ENCODE measurements at places on chromosomes 4 and X.

GRCh38 chr4:16448241-16448840 is 222.1 kb upstream of the TAPT1 start:
- no peak for DNase-seq

DNA sequence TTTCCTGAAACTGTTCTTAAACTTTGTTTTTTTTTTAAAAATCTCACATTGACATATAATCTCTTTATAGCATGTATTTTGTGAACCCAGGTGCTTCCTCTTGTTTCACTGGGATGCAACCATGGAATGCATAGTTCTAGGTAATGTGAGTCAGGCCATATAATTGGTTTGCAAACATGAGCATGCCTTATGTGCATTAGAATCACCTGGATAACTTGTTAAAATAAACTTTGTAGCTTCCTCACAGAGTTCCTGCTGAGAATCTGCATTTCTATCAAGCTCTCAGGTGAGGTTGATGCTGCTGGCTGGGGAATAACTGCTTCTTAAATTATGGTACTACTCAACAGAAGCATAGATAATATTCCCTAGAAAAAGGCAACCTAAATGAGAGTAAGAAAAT is 940.3 kb upstream of the LCORL start:
- DNase-seq = no peak

DNA sequence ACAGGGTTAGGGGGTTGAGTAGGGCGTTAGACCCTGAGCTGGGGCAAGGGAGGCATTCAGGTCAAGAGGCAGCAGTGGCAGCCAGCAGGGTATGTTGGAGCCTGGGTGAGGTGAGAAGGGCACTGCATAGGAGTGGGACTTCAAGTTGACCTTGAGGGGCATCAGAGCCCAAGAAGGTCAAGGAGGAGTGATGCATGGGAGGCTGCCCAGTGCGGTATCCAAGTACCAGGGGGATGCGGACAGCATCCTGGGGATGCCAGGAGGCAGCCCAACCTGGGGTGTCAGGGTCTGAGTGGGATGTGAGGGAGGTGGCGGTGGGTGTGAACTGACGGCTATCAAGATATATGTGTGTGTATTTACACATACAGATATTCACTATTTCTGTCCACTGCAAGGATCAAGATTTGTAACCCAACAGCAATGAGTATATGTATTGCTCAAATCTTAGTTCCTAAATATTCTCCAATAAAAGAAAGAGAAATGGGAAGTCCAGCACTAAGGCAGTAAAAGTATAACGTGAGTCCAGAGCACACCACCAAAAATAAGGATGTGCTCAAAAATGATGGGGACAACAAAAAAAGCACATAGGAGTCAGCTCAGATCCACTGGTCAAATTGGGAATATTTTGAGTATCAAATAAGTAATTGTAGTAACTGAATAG is 9.8 kb upstream of the DCLK2 start:
- peak; percentile 39 for DNase-seq

GRCh38 chr4:132026816-132027215 is 1122.3 kb upstream of the PCDH10 start:
- no peak for DNase-seq

DNA sequence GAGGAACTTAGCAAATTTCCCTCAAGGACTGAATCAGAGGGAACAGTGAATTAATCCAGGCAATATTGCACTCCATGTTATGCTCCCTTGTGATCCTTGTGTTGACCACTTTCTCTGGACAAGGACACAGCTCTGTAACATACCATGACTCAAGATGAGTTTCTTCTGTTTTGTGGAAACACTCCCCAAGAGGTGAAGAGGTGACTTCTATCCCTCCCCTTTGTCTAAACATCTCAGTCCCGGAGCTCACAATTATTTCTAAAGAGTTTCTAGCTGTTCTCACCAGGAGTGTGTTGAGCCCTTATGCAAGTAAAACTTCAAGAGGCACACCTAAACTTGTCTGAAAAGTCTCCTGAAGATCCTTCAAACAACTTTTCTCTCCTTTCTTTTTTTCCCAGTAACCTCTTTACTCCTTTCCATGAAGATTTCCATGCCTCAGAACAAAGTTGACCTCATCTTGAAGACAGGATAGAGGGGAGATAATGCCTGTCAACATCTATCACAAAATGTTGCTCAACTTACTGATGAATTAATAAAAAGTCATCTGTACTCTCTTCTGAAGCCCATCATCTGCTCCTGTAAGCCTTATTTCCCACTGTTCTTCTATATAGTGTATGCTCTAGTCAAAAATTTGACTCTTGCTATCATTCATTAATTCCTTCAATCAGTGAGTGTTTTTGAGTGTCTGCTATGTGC is 429.1 kb downstream of the SPRY1 start:
- no peak for DNase-seq

DNA sequence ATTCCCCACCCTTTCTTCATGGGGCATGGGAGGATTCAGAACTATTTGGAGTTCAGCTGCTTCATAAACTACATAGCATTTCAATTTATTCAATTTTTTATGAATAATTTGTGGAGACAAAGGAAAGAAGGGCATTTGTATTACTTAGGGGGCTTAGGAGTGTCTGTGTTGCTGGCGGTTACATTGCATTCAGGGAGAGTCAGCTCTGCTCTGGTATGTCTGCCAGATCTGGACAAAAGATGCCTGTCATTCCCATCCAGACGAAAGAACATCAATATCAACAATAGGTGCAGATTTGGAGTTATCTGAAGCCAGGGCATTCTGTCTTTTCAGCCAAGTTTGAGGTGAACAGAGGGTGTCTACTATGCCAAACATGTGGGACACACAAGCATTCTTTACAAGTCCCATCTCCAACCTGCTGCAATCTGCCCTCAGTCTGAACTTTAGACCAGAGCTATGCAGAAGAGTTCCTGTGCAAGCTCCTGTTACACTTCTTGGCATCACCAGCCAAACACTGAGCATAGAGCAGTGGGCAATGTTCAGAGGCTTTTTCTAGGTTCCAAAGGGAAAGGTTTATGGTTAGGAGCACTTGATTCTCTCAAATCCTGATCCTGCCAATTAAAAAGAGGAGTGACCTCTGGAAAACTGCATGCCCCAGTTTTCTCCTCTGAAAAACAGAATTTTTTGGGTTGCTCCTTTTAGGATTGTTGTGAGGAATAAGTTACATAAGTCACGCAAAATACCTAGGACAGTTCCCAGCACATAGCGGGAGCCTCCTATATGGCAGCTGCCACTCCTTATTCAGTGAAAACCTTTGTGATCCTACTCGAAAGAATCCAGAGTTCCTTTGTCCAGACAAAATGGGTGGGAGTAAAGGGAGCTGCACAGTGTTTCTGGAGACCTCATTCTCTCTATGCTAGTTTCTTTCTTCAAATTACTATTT is 719.5 kb upstream of the SLIT2 start:
- DNase-seq = no peak

GRCh38 chrX:108811891-108812290 is 75.5 kb upstream of the IRS4 start:
- DNase-seq = no peak

DNA sequence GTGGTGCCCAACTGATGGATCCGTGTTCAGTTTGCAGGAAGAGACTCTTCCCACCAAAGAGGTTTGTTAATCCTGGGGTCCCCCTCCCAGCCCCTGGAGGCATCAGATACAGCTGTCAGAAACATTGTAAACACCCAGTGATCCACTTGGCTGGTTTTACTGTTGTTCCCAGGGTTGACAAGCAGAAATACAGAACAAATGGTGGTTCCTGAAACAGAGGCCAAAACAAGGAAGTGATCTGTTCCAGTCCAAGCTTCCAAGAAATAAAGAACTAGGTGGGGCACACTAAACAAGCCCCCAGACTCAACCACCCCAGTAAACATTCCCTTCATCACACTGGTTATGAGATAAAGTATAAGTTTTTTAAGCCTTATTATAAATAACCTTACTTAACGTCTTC is 1.4 kb downstream of the TMLHE start:
- peak; percentile 10 for DNase-seq

DNA sequence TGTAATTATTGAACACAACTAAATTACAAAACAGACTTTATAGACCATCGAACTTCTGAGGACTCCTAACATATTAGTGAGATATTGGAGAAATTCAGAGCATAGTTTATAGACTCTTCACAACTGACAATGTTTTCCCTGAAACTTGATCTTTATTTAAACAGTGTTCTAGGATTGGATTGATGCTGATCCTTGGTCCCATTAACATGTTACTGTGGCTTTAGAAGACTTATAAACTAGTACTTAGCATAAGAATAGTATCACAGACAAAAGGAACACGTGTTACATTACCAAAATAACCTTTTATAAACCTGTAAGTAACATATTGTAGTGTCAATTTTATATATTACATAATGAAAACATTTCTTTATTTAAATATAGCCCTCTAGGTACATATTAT is 689.6 kb downstream of the CCSER1 start:
- DNase-seq = no peak

DNA sequence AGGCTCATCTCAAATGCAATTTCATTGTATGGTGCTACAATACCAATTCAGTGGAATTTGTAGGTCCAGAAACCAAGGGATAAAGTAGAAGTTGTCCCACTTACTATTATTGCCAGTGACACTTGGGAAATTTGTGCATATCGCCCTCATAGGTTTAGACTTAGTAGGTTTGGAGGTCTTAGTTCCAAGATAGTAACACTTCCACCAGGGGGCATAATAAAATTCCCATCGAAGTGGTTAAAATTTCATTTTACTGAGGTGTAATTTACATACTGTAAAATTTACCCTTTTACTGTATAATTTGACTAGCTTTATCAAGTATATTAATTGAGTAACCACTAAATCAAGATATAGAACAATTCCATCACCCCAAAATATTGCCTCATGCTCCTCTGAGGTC is 174.6 kb downstream of the INPP4B start:
- peak; percentile 3 for DNase-seq

DNA sequence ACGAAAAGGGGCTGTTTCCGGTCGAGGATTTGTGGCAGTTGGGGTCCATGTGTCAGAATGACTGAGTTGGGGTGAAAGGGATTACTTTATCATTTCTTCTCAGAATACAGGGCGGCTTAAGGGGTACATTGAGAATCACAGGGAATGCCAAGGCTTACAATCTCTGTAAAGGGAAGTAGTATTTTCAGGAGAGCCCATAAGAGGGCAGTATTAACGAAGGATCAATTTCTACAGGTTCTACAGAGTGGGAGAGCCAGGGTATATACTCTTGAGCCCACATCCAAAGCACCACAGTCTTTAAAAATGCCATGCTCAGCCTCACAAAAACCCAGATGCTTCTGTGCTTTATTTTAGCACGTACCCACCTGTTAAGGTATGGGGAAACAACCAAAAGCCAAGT is 67.7 kb upstream of the ZXDA start:
- no peak for DNase-seq

DNA sequence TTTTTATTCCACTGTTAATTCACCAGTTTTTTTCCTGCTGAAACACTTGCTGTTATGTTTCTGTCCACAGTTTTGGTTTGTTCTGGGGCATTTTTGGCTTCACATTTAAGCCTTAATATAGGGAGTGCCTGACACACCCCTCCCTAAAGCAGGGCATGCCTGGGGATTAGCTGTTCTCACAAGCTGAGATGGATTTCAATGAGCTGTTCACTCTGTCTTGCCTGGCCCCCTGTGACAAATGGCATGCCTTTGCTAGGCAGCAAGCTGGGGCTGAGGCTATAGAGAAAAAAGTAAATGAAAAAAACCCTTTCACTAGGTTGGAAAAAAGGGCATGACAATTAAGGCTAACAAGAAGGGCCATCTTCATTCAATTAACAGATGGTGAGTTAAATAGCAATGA is 22.4 kb downstream of the LPAR4 start:
- DNase-seq = no peak

- DNase-seq = no peak
These were observed 152.7 kb downstream of the GABRG1 start for GRCh38 chr4:45971108-45971507.

DNA sequence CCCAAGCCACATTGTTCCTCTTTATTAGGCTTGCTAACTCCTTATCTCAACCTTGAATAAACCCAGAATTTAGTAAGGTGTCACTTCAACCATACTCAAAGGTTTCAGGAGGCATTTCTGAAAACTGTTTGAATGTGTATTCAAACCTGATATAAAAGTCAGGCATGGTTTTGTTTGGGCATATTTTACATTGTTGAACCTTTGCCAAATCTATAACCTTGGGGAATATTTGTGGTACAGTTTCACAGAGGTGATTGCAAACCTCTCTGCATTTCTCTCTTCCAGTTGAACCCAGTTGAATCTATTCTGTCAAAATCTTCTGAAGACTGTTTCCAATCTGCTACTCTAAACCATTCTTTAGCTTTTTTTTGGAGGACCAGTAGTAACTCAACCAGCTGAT is 409.0 kb downstream of the TECRL start:
- no peak for DNase-seq

DNA sequence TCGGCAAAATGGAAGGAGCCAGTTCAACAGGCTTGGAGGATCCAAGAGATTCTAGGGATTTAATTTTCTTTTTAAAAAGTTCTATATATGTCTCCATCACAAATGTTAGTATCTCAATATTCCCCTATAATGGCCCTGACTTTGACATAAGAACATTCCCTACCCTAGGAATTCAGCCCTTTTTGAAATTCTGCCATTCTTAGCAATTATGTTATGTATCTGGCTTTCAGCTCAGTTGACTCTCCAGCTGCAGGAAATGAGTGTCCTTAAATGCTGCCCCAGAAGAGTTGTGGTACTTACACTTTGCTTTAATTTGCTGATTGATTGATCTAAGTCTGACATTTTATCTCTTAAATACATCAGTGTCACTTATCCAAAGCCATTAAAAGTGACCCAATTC is 1454.3 kb downstream of the FSTL5 start:
- no peak for DNase-seq

DNA sequence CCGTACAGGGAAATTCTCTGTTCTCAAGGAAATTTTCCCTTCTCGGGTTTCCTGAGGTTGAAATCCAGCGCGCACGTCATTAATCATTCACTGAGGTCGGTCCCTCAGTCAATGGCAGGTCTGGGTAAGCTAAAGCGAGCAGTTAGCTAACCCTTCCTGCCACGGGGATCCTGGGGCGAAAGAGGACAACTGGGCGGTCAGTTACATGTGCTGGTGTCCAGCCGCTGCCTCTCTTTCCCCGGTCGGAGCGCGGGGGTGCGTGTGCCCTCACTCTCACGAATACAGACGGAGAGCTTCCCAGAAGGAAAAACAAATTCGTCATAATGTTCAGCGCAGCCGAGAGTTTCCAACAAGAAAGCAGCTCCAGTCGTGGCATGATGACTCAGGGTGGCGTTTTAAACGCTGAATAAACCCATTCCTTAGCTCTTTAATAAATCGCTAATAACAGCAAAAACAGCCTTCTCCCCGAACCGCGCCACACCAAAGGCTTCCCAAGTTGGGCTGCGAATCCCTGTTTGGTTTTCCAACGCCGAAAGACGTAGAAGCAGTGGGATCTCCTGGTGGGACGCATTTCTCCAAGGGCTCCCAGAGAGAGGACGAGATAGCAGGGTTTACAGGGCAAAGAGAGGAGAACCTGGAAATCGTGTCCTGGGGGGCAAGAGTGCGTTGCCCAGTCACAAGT is 752 bp upstream of the FGF5 start:
- peak; percentile 18 for DNase-seq

Data from suppressor macrophage treated with lipopolysaccharide for 4 hours (primary cell).